SJSA1 (cell line): ENCODE measurements at places on chromosomes 12 and 14. TPM values are rescaled to one million over a fixed set of nuclear protein-coding genes. Genes with fewer than 3 reads are reported as not detected.

DNA sequence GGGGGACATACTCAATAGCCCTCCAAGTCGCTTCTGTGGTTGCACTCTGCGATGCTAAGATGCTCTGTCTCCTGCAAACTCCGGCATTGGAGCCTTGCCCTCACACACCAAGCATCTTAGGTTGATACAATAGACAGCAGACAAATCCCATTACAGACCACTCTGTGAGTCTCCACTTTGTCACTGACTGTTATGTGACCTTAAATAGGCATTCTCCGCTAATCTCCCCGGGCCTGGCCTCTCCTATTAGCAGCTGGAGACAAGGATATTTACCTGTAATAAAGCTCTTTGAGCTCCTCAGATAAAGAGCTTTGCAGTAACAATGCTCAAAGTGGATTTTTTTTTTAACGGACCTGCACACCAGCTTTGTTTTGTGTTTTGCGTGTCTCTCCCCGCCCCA lies 479.7 kb upstream of the TBX3 start:
- peaks cover 4% of the 10 kb centered on the region; the same call in 1 of the 2 replicates for H3K4me1 ChIP-seq
- no peaks in the 10 kb centered on the region for H3K27me3 ChIP-seq
- H3K4me3 ChIP-seq = no peak overlapping the region
- no peak for DNase-seq

GRCh38 chr12:108685469-108686260 lies 45.7 kb downstream of the CORO1C start:
- no peak overlapping the region for H3K4me3 ChIP-seq
- H3K27ac ChIP-seq = no peak overlapping the region
- peaks cover 10% of the 10 kb centered on the region; the same call in 1 of the 2 replicates for H3K36me3 ChIP-seq
- H3K4me1 ChIP-seq = peaks cover 31% of the 10 kb centered on the region
- no peaks in the 10 kb centered on the region for H3K27me3 ChIP-seq

GRCh38 chr12:30753233-30753632 lies 1.5 kb downstream of the CAPRIN2 start:
- peaks cover 12% of the 10 kb centered on the region for H3K4me1 ChIP-seq
- H3K4me3 ChIP-seq = peak overlapping the region; percentile 89
- no peak overlapping the region for H3K27ac ChIP-seq
- peak; percentile 49 for DNase-seq

GRCh38 chr14:104429291-104429861 lies 150.2 kb upstream of the C14orf180 start:
- no peak overlapping the region for H3K4me3 ChIP-seq
- DNase-seq = no peak
- no peaks in the 10 kb centered on the region for H3K36me3 ChIP-seq
- no peaks in the 10 kb centered on the region for H3K4me1 ChIP-seq

DNA sequence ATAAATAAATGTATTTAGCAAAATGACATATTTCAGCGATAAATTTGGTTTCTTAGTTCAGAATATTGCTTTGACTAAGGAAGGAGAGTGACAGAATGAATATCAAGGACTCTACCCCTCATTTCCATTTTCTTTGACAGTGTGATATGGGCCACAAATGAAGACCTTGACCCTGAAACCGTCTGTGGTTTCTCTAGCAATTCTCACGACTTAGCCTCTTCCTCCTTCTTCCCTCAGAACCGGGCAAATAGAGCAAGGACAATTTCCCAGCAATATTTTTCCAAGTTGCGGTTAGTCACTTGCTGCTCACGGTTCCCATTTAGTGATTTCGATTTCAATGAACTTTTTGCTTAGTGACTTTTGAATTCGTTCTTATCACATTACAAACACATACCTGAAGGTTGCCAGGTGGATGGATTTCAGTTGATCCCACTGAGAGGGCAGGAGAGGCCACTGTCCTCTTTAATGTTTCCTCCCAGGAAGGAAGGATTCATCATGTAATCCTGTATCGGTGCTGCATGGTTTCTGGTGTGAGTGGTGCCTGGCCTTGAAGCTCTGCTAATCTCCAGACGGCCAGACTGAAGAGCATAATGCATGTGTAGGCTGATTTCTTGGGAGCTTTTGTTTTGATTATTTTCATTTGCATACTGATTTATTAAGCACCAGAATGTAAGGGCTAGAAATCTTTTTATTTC lies 77.6 kb downstream of the CHST11 start:
- H3K4me1 ChIP-seq = peaks cover 11% of the 10 kb centered on the region
- DNase-seq = no peak
- H3K27me3 ChIP-seq = no peaks in the 10 kb centered on the region
- H3K4me3 ChIP-seq = no peak overlapping the region

- DNase-seq = no peak
- no peaks in the 10 kb centered on the region for H3K36me3 ChIP-seq
- peaks cover 4% of the 10 kb centered on the region; the same call in 1 of the 2 replicates for H3K4me1 ChIP-seq
- H3K27me3 ChIP-seq = peaks cover 63% of the 10 kb centered on the region
- H3K27ac ChIP-seq = no peak overlapping the region
Measured at GRCh38 chr12:102962986-102963385, 5.5 kb downstream of the ASCL1 start.

- peak overlapping the region; percentile 61 for H3K27ac ChIP-seq
- H3K4me3 ChIP-seq = no peak overlapping the region
- peaks cover 20% of the 10 kb centered on the region for H3K4me1 ChIP-seq
- peak; percentile 59 for DNase-seq
- peaks cover 28% of the 10 kb centered on the region for H3K36me3 ChIP-seq
- no peaks in the 10 kb centered on the region for H3K27me3 ChIP-seq
Measured at GRCh38 chr12:26564391-26564790, 268.6 kb downstream of the ITPR2 start.

The KRT84 gene
- not detected in 2 replicates for total RNA-seq

DNA sequence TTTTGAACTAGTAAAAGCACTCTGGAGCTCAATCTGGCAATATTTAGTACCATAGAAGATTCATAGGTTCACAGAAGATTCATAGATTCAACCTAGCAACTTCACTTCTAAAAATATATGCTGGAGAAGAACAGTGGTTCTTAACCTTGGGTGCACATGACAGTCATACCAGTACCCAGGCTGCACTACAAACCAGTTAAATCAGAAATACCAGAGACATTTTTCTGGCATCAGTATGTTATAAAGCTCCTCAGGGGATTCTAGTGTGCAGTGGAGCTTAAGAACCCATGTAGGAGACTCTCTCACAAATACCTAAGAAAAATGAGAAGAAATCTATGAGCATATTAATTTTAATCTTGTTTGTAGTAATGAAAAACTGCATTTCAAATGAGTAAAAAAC lies 46.6 kb downstream of the CNTN1 start:
- DNase-seq = no peak
- H3K27me3 ChIP-seq = no peaks in the 10 kb centered on the region
